Fibroblast of the aortic adventitia (primary cell): ENCODE measurements at places on chromosomes 11 and 22.

- DNase-seq, result no peak
Observed at GRCh38 chr11:26587073-26587472, 15.0 kb upstream of the MUC15 start.

DNA sequence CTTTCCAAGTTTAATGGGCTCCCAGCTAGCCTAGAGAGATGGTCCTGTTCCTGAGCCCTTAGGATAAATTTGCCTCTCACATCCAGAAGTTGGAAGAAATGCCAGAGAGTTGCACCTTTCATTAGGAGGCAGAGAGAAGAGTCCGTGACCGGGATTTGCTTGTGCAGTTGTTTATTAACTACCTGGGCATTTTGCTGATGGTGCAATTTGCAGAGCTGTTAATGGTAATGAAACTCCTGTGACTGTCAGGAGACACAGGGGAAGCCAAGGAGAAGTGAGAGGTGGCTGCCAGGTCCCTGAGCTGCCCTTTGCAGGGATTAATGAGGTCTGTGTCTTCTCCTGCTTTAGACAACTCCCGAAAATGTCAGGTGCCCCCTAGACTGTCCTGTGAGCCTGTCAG is 69.1 kb upstream of the B3GAT1 start:
- no peak for DNase-seq

- DNase-seq, result no peak
Observed at GRCh38 chr11:10639350-10639749, 54.2 kb downstream of the IRAG1 start.

DNA sequence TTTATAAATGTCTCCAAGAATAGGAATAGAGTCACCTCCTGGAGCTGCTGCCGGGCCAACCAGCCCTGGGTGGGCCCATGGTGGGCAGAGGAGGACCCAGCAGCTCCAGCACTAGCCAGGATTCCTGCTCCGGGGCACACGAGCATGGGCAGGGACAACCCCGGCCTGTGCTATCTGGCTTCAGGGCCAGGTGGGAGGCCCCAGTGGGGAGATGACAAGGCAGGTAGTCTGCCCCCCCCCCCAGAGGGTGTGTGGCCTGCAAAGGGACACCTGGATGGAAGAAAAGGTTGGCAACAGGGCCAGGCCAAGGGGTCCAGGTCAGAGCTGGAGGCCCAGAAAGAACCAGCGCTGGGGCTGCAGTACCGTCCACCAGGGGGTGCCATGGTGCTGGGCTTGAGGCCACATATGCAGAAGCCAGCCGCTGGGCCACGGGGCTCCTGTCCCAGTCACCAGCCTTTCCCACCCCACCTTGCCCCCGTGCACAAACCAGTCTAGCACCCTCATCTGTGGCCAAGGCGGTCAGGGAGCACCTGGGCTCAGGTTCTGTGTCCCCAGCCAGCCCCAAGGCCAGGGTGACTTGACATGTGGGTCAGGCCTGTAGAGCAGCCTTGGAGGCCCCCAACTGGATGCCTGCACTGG is 3.4 kb downstream of the TSPAN32 start:
- DNase-seq, result peak; percentile 75

DNA sequence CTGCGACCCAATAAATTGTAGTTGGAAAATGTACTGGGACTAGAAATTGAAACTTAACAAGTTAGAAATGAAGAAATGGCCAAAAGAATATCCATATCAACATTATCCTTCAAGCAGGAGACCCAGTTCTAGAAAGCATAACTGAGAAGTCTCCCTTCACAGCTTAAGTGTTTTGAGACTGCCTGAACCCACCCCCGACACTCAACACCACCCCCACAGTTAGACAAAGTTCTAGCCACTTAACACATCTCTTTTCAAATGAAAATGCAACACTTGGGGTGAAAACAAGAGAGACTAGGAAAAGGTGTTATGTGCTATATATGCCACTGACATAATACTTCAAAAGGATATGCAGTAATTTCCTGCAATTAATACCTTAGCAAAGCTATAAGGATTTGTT is 184.5 kb downstream of the SOX6 start:
- DNase-seq, result no peak

DNA sequence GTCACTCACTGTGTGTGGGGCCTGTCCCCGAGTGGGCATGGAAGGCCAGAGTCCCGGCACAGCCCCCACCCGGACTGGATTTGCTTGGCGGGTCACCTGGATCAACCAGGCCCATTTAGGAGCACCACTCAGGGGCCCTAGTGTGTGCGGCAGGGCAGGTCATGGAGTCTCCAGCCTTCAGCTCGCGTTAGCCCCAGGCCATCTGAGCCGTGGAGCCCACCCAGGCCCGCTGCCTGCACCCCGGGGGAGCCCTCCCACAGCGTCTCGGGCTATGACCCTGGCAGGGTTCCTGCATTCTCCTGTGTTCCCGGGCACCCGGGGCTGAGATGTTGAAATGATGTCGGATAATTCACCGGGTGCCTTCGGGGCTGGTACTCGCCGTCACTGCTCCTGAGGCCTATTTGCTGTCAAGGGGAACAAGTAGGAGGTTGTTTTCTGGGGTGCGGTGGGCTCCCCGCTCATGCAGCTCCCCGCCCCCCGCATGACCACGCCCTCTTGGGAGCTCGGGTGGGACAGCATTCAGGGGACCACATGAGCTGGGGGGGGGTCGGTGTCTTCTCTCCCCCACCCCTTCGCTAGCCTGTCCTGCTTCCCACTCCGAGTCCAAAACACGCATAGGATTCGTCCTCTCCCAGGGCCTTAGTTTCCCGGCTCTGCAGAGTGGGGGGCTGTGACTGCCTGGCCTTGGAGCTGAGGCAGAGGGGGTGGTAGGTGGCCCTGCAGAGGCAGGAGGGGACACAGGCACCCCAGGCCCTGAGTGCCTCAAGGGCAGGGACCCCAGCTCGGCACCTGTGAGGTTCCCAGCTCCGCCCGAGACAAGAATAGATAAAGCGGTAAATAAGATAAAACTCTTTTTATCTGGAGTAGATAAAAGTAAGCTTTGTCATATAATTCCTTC is 77.2 kb downstream of the KCNQ1 start:
- no peak for DNase-seq

- DNase-seq, result no peak
Observed at GRCh38 chr11:44143987-44144909, 48.8 kb downstream of the EXT2 start.

DNA sequence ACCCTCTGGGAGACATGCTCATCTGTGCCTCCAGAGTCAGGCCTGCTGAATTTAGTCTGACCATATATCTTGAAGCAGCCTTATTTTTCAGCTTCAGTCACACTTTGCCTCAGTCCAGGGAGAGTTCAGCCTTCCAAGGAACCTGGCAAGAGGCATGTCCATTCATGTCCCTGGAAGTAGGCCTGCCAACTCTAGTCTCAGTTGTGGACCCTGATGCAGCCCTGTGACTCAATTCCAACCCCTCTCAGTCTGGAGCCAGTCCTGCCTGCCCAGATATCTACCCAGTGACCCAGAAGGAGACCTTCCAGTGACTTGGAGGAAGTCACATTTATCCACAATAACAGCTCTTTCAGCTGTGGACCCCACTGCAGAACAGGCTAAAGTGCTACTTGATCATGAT is 566.6 kb downstream of the TMEM135 start:
- no peak for DNase-seq

- DNase-seq, result no peak
Observed at GRCh38 chr22:35708453-35708852, 9.2 kb upstream of the APOL5 start.

GRCh38 chr11:14308114-14308896 is 50.7 kb downstream of the RRAS2 start:
- DNase-seq, result peak; percentile 66

DNA sequence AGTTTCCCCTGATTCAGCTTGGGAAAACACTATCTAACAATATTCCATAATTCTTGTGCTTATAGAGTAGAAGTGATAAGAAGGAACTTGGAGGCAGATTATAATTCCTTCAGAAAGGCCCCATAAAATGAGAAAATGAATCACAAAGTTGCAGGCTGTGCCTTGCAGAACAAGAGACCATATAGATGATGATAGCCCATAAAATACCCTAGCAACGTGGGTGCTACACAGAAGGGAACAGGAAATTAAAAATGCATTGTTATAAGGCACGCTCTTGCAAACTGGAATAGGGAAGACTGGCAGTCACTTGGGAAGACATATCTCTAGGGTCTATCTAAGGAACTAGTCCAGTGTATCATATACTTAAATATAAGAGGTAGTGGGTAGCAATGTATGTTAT is 67.6 kb downstream of the KIF18A start:
- DNase-seq, result no peak

- peak; percentile 99 for DNase-seq
Observed at GRCh38 chr22:35376728-35377472, 4.0 kb upstream of the HMOX1 start.

DNA sequence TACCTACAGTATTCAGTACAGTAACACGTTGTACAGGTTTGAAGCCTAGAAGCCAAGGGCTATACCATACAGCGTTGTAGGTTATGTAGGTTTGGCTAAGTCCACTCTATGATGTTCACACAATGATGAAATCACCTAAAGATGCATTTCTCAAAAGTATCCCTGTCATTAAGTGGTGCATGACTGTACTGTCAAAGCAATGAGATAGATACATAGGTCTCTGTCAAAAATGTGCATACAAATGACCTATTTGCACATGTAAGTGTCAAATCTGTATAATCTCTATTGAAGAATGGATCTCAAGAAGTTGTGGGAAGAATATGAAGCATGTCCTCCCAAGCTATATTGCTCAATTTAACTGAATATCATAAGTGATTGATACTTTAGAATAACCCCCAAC is 11.9 kb upstream of the DDI1 start:
- DNase-seq, result no peak

GRCh38 chr22:23520863-23521440 is 59.1 kb downstream of the IGLL1 start:
- peak; percentile 28 for DNase-seq

- DNase-seq, result peak; percentile 16
Observed at GRCh38 chr22:40720538-40721256, 41.4 kb downstream of the MCHR1 start.
